Right forelimb (tissue), 1 donor: ENCODE measurements at places on chromosomes 3 and 15.
A peak's percentile ranks its signal among the peaks of the same experiment; 100 is the strongest.

GRCh38 chr3:112463250-112463649 is 36.0 kb downstream of the BTLA start:
- DNase-seq, result no peak

- DNase-seq, result no peak
Observed at GRCh38 chr3:165133188-165133899, 55.0 kb upstream of the SI start.

GRCh38 chr15:71349336-71349735 is 234.1 kb downstream of the THSD4 start:
- no peak for DNase-seq

- no peak for DNase-seq
Observed at GRCh38 chr15:100716456-100717085, 114.2 kb downstream of the ASB7 start.

DNA sequence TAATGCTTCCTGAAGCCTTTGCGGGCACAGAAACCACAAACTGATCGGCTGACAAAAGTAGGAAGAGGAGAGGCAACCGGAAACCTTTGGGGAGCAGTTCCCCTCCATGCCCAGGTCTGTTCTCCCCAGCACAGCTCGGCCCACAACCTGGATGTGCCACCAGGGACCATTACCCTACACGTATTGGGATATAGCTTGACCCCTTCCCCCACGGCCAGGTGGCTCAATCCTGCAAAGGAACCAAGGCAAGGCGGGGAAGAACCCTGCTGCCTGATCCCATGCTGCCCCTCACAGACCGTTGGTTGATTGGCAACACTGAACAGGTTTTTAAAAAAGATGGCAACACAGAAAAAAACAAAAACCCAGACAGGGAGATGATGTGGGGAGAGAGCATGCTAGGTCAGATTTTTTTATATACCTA is 19.7 kb upstream of the TCAIM start:
- no peak for DNase-seq

GRCh38 chr15:89817701-89818280 is 3.1 kb upstream of the ANPEP start:
- DNase-seq, result no peak

DNA sequence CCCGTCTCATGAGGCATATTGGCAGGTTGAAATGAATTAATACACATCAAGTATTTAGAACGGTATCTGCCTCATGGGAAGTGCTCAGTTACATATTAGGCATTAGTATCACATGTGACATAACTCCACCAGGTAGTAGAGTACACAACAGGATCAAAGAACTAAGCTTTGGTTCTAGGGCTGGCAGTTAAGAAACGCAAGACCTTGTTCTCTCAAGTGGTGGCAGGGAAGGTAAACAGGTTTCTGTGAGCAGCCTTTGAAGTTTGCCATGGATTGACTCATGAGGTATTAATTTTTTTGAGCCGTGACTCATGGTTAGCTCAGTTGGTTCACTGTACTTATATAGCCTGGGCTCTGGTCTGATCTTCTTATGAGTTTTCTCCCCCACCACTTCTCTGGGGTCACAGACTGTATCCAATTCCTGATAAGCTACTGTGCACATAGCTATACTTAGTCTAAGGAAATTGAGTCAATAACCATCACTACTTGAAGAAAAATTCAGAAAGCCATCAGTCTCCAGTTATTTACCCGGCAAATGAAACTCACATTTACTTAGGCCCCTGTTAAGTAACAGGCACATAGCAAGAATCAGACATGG is 155.6 kb upstream of the STT3B start:
- DNase-seq, result no peak

GRCh38 chr3:121768452-121768851 is 18.9 kb upstream of the GOLGB1 start:
- DNase-seq, result no peak

- DNase-seq, result no peak
Observed at GRCh38 chr3:70393881-70394612, 81.6 kb upstream of the MDFIC2 start.

DNA sequence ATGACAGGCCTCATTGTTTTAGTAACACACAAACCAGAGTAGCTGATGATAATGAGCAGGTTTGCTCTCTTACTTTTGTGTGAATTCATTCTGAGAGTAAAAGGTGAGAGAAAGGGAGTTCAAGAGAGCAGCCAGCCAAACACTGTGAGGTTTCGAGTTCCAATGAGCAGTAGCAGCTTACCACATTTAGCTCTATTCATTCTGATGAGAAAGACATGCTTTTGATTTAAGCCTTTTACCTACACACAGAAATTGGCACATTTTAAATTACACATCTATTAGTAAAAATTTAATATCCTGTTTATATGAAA is 28.0 kb downstream of the GLDN start:
- no peak for DNase-seq

GRCh38 chr3:82939491-82940097 is 1178.1 kb upstream of the GBE1 start:
- DNase-seq, result peak; percentile 22

GRCh38 chr15:80090879-80091503 is 31.5 kb downstream of the ZFAND6 start:
- DNase-seq, result no peak

DNA sequence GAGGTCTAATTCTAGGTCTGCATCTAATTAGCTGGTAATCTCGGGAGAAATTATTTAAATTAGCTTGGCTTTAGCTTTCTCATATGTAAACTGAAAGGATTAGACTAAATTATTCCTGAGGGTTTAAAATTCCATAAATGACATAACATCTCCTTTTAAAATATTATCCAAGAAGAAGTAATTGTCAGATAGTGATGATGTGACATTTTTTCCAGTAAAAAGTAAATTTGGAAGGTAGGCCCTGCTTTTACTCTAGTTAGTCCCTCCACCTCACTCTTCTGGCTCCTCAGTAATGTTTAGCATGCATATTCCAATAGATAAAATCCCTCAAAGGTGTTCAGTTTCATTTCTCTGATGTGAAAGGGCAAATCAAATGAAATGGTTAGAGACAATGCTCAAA is 215.7 kb downstream of the FHIT start:
- DNase-seq, result no peak

GRCh38 chr3:14689247-14689980 is 14.5 kb downstream of the C3orf20 start:
- no peak for DNase-seq
